Psoas muscle (tissue), 8 donors: ENCODE measurements at places on chromosomes 4 and X. TPM values are rescaled to one million over a fixed set of nuclear protein-coding genes. Genes with fewer than 3 reads are reported as not detected.
A peak's percentile ranks its signal among the peaks of the same experiment; 100 is the strongest.

DNA sequence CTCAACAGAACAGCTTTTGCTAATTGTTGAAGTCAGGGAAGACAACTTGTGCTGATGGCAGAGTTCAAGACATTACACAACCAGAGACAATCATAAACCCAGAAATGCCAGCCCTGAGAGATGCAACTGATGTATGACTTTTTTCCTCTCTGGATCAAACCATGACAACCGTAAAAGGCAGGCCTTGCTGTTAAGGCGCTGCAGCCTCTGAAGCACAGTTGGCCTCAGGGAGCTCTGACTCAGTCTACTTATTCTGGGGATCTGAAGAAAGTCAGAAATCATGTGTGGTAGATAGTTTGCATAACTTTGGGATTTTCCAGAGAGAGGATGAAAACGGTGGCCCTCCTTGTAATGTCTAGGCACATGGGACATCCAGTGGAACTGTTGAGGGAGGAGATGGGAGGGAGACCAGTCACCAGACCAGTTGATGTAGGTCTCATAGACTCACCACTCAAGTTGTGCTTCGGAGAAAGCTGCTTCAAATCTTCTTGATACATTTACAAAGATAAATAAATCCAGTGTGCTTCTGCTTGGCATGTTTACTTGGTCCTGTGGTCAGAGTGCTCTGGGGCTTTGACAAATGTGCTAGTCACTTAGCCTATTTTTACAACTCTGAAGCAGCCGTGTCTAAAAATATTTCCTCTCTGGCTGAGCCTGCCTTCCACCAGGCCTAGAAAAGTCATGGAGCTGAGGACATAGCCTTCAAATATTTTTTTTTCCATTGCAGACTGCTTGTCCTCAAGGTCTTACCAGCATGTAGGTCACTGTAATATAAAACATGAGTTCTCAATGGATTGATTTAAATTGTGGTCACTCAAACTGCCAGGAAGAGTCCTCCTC lies 7.5 kb downstream of the HADH start:
- H3K36me3 ChIP-seq: no peaks in the 10 kb centered on the region
- H3K27me3 ChIP-seq: no peaks in the 10 kb centered on the region
- H3K4me3 ChIP-seq: peak overlapping the region; percentile 21
- H3K27ac ChIP-seq: peak overlapping the region; percentile 98
- DNase-seq: peak; percentile 61

DNA sequence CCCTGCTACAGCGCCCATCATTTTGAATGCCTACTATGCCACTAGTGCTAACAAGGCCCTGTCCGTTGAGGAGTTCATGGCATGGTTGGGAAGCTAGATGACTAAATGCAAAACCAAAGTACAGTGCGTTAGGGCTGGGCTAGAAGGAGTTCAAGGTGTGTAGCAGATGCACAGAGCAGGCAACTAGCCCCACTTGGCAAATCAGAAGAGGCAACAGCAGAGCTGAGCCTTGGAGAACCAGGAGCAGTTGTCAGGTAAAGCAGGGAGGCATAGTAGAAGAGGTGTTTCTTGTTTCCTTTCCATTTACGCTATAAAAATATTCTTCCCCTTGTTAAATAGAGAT lies 146.6 kb upstream of the CPEB2 start:
- no peak overlapping the region for H3K4me3 ChIP-seq
- H3K27me3 ChIP-seq: no peaks in the 10 kb centered on the region
- no peaks in the 10 kb centered on the region for H3K4me1 ChIP-seq
- H3K36me3 ChIP-seq: no peaks in the 10 kb centered on the region

DNA sequence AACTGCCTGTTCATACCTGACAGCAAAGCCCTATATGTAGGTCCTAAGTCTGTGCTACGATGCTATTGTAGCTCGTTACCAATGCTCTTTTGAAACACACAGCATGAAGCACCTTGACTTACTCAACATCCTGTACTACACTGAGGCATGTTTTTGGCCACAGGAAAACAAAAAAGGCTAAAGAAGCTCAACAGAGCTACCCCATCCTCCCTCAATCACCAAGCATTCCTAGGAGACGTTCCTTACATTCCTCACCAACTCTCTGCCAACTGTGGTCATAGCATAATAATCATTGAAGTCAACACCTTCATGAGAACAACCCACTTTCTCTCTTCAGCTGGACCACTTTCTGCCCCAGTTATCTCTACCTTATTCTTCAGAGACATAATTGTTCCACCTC lies 73.7 kb upstream of the SLC25A43 start:
- H3K4me3 ChIP-seq: no peak overlapping the region
- no peaks in the 10 kb centered on the region for H3K4me1 ChIP-seq
- no peaks in the 10 kb centered on the region for H3K36me3 ChIP-seq
- H3K27ac ChIP-seq: no peak overlapping the region
- H3K27me3 ChIP-seq: no peaks in the 10 kb centered on the region
- DNase-seq: no peak

- H3K27me3 ChIP-seq: peaks cover 15% of the 10 kb centered on the region
- H3K36me3 ChIP-seq: no peaks in the 10 kb centered on the region
- no peaks in the 10 kb centered on the region for H3K4me1 ChIP-seq
- H3K27ac ChIP-seq: no peak overlapping the region
Measured at GRCh38 chr4:48909697-48910096, 3.1 kb upstream of the OCIAD2 start.

- H3K27me3 ChIP-seq: no peaks in the 10 kb centered on the region
- no peaks in the 10 kb centered on the region for H3K4me1 ChIP-seq
- no peak for DNase-seq
- H3K4me3 ChIP-seq: no peak overlapping the region
- H3K27ac ChIP-seq: no peak overlapping the region
Measured at GRCh38 chr4:40225497-40225896, 28.7 kb downstream of the RHOH start.

DNA sequence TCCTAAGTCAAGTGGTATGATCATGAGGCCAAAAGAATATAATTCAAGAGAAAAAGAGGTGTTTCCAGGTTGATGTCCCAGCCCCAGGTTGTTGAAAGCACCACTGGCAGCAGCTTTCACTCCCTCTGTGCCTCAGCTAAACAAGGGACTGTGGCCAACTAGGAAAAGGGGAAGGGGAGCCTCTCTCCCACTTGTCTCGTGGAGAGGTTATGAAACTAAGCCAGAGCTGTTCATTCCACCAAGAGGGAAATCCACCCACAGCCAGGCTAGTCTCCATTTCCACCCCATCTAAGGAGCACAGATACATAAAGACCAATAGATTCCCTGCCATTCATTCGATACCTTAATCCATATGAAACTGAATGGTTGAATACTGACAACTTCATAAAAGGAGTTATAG lies 8.1 kb downstream of the ANXA5 start:
- peaks cover 6% of the 10 kb centered on the region for H3K36me3 ChIP-seq
- H3K4me3 ChIP-seq: no peak overlapping the region
- peaks cover 45% of the 10 kb centered on the region for H3K4me1 ChIP-seq
- no peak for DNase-seq
- no peaks in the 10 kb centered on the region for H3K27me3 ChIP-seq

- DNase-seq: no peak
- no peak overlapping the region for H3K4me3 ChIP-seq
- peaks cover 3% of the 10 kb centered on the region for H3K27me3 ChIP-seq
- no peaks in the 10 kb centered on the region for H3K4me1 ChIP-seq
- H3K36me3 ChIP-seq: no peaks in the 10 kb centered on the region
- no peak overlapping the region for H3K27ac ChIP-seq
Measured at GRCh38 chr4:41709844-41710481, 38.6 kb downstream of the PHOX2B start.

Gene HSFX3
- 0.67 TPM for total RNA-seq

Gene MYOZ2
- total RNA-seq: 339 TPM

Gene DUX4
- total RNA-seq: not detected

Gene TCEAL9
- 3.4 TPM for total RNA-seq

Gene SHOX
- not detected for total RNA-seq

Gene PAK3
- 0.58 TPM for total RNA-seq

Gene KLKB1
- total RNA-seq: 0.29 TPM

Gene MAGIX
- 3.2 TPM for total RNA-seq

Gene SH3D19
- 59.0 TPM for total RNA-seq

Gene USP26
- not detected for total RNA-seq
